SJSA1 (cell line): ENCODE measurements at places on chromosomes 16 and 17. TPM values are rescaled to one million over a fixed set of nuclear protein-coding genes. Genes with fewer than 3 reads are reported as not detected.

The CRYBA1 gene
- total RNA-seq = not detected in 2 replicates

The PDXDC1 gene
- 60.8 and 75.9 TPM in 2 replicates for total RNA-seq

DNA sequence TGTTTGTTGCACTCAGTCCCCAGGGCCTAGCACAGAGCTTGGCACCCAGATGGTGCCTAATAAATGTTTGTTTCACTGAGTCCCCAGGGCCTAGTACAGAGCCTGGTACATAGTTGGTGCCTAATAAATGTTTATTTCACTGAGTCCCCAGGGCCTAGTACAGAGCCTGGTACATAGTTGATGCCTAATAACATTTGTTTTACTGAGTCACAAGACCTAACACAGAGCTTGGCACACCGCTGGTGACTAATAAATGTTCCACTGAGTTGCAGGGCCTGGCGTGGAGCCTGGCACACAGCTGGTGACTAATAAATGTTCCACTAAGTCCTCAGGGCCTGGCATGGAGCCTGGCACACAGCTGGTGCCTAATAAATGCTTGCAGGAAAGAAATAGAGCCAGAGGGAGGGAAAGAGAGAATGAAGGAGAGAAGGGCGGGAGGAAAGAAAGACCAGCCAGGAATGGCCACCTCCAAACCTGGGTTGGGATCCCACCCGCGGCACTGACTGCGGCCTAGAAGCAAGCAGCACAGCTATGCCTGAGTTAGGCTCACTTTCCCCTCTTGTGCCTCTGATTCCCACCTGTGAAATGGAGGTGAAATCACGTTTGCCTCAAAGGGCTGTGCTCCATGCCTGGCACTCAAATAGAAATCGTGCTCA lies 7.5 kb downstream of the SLC5A11 start:
- no peak for DNase-seq

DNA sequence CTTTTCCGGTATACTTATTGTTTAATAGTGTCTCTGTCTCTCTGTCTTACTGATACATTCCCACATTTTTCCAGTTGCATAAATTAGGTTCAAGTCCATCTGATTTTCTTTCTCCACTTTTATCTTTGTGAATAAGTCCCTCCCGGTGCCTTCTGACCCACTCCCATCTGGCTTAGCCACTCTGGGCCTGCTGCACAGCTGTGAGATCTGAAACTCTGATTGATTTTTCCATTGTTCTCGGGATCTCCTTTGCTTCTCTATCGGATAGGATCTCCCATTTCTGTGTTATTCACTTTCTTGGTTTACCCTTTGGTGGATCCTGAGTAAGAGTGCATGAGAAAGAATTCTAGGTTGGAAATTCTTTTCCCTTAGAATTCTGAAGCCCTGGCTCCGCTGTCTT lies 8.6 kb downstream of the UTP4 start:
- DNase-seq = no peak

DNA sequence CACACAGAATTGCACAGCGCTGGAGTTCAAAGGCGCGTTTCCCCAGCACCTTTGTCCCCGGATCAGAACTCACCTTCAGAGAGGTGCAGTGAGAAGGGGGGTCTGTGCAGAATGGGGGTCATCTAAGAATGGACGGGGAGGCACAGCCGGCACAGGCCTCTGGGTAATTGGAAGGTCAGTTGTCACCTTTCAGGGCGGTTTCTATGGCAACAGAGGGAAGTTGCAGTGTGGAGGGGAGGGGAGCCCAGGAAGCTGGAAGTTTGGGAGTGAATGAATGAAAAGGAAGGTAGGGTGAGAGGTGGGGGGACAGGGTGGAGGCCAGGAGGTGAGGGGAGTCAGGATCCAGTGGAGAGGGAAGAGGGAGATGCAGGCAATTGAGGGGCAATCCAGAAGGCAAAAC lies 12.4 kb upstream of the KCNG4 start:
- DNase-seq = no peak

DNA sequence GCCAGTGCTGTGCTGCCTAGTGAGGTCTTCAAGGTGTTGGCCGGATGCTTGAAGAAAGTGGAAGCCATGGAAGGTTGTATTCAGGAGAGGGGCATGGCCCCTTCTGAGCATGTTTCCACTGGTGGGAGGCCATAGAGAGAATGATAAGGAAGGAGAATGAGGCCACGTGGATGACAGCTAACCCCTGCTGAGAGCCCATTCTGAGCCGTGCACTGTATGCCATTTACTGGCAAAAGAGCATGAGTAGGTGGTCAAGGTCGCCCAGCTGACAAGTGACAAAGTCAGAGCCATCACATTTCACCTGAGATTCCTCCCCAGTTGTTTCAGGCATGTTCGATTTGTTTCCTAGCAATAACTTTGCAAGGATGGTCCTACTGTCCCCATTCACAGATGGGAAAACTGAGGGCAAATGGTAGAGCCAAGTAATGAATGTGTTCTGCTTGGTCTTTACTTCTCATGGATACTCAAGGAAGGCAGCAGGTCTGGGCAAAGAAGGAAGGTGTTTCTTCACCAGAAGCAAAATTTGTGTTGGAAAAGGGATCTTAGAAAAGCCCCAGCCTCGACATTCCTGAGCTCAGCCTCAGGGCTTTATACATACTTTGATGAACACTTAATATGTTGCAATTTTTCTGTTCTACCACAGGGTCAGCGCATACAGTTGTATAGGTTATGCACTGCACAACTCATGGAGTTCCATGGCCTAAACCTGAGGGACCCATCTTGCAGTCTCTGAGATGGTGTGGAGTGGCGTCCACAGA lies 10.5 kb upstream of the NKD1 start:
- DNase-seq = no peak
